ENCODE measurements at places on chromosomes 2 and 18.

- no peak for DNase-seq
Observed at GRCh38 chr18:683531-683930, 26.1 kb downstream of the TYMS start.

DNA sequence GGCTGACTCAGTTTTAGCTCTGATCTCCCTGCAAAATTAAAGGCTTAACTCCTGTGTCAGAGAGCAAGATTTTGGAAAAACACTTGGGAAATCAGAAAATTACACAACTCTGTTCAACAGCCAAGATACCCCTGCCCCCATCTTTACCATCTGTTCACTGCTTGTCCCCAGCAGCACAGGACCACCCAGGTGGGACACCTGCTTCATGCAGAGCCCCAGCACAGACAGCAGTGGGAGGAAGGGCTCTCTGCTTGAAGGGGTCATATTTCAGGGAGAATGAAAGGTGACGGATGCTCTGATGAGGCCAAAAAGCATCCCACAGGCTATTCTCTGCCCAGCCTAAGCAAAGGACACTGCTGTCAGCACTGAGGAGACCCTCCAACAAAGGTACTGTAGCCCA, 584.6 kb upstream of the KLHL29 start:
- DNase-seq = no peak

DNA sequence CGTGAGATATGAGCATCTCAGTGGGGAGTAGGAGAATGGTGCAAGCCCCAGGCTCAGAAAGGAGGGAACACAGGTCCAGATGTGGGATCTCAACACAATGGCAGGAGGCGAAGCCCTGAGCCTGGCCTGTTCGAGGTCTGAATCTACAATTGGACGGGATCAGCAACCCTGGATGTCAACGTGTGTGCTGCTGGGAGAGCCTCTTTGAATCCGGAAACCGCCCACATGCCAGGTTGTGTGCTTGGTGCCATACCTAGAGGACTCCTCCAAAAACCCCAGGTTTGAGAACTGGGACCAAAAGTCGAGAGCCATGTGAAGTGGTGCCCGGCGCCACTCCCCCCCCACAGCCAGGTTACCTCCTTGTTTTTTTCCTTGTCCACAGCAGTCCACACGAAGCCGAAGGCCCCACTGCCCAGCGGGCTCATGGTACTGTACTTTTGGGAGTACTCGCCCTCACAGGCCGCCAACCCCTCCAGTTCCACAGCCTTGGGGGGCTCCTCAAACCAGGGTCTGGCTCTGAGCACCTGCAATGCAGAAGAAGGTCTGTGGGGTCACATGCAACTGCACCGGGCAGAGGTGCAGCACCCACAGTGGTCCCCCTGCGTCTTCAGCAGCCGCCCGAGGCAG, 20.4 kb upstream of the MTERF4 start:
- no peak for DNase-seq

GRCh38 chr2:199659207-199659606, 191.8 kb downstream of the FTCDNL1 start:
- DNase-seq = no peak

- no peak for DNase-seq
Observed at GRCh38 chr2:130391058-130391871, 35.4 kb downstream of the PTPN18 start.

DNA sequence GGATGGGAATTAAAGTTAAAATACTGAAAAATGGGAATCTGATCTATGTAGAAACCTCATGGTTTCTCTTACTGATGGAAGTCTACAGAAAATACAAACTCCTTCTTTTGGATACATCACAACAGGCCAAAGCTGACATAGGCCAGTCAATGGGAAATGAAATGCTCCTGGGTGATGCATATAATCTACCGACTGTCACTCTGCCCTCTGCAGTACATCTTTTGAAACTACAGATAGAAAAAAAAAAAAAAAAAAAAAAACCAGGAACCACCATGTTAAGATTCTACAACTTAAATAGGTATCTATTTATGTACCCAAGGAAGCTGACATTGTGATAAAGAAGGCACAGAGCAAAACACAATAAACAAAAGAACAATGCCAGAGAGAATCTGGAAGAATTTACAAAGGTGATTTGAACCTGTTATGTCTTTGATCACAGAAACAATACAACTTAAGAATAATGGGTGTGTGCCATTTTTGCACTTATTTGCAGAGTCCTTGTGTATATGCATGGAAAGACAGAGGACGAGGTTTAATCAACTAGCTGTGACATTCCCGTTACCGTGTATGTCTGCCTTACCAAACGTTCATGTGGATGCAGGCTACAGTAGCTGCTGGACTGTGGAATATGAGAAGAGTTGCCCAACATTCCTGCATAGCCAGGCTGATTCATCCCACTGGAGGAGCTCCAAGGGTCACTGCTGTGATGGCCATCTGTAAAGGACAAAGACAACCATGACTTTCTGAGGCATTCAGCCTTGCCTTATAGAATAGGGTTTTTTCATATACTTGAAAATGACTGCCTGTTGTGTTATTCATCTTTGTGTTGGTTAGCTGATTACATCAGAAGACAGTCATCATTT, 312.7 kb downstream of the TCF4 start:
- no peak for DNase-seq

DNA sequence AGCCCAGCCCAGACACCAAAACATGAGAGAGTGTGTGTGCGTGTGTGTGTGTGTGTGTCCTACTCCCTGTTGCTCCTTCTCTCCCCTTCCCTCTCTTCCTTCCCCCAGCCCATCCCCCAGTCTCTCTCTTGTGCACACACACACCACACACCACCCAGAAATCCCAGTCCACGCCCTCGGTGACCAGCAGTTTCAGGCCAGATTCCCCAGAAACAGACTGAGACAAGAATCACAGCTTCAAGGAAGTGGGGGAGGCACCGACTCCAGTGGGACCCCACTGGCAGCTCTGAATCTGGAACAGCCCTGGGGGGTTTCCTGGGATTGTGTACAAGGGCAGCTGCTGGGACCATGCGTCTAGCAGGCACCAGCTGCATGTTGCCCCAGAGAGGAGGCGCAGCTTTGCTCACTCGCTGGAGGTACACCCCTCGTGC, 113.5 kb downstream of the NDUFA10 start:
- DNase-seq = no peak

DNA sequence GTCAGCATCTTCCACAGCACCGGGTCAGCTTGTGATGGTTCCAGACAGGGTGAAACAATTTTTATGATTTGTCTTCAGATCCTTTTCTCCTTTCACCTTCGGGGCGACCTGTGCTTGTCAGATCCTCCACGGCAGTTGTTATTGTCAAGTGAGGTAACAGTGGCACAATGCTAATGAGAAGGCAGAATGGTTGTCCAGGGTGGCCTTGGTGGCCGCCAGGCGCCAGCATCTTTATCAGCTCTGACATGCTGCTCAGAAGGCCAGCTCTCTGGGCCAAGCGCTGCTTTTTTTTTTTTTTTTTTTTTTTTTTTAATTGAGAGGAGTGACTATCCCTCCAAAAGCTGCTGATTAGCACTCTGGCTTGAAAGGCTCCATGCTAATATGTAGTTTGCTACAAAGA, 52.3 kb upstream of the MGAT5 start:
- no peak for DNase-seq

- DNase-seq = no peak
Observed at GRCh38 chr2:149513461-149513860, 74.1 kb downstream of the MMADHC start.

GRCh38 chr2:96914332-96914731, 44.5 kb upstream of the SEMA4C start:
- DNase-seq = no peak

DNA sequence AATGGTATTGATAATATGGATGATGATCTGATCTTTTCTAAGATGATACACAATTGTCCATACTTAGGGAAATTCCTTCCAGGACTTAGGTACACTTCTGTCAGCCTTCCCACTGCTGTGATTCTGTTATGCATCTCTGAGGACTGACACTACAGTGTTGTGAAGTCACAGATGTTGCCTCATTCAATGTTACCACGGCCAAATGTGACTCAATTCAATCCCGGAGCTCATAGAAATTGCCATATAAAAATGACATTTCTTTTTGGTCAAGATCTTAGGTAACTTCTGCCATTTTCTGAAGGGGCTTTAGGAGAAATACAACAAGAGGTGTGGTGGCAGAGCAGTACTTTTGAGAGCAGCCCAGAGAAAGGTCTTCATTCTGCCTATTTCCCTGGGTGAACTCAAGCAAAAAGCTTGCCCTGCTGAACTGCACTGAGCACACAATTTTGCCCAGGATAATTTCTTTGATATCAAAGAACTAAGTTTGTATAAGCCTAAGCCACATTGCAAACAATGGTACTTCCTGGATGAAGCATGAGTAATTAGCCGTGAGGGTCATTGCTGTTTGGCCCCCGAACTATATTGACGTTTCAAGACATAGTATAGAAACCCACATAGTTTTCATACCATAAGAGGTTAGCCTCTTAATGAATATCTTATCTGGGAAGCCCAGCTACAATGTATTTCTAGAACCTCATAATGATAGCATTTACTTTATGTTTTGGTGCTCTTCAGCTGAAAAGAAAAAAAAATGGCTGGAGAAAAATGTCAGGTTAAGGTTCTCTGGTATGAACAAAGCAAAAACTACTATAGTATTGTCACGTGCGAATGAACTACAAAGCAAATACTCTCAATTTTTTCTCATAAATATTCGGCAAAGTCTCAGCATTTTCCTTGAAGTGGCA, 437.4 kb downstream of the MEIS1 start:
- DNase-seq = no peak

DNA sequence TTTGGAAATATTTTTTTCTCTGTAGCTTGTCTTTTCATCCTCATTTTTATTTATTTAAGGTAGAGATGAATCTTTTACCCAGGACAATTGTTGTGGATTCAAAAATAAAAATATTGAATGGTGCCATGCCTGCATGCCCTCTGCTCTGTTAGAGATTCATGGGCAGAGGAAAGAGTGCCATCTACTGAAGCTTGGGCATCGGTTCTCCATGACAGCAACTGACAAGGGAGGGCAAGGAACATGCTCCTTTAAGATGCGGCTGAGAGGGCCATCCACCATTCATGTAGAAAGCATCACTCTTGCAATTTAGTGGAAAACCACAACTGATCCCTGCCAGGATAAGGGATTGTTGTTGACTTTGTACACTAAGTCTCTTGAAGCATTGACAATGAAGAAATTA, 79.9 kb downstream of the PARD3B start:
- no peak for DNase-seq

DNA sequence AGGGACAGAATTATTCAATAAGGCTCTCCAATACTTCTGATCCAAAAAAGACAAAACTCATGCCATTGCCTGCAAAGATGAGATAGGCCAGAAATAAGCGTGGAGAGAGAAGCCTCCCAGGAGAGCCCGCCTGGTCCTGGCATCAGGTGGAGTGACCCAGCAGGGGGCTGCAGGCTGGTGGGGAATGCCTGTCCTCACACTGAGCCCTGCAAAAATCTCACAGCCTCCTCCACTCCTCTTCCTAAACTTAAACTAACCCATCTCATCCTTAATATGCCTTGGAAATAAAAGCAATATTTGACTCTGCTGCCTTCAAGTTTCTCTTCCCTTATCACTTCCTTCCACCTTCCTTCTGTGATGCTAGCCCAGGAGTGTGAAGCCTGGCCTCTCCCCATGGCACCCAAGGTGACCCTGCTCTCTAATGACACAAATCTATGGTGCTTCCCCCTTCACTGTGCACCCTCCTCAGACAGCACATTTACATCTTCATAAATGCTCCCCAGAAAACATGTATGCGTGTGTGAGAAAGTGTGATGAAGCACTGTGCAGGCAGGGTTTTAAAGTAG, 218.4 kb downstream of the ANAPC1 start:
- no peak for DNase-seq

GRCh38 chr2:238289574-238289973, 1.2 kb upstream of the PER2 start:
- DNase-seq = no peak

DNA sequence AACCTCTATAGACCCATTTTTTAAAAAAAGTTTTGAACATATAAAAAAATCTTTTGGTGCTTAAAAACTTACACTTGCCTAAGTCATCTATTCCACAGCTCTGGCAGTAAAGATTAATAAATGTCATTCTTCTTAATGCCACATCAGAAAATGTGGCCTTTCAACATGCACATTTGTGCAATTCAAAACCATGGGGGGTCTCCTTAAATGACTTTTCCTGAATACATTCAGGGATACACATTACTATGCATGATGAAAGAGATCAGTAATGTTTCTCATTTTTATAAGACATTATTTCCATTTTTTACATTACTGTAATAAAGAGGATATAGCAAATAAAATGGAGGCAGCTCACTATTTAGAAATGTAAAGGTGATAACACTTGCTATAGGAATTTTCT, 142.3 kb downstream of the RBM43 start:
- no peak for DNase-seq

GRCh38 chr2:120898961-120899750, 163.5 kb downstream of the GLI2 start:
- no peak for DNase-seq

DNA sequence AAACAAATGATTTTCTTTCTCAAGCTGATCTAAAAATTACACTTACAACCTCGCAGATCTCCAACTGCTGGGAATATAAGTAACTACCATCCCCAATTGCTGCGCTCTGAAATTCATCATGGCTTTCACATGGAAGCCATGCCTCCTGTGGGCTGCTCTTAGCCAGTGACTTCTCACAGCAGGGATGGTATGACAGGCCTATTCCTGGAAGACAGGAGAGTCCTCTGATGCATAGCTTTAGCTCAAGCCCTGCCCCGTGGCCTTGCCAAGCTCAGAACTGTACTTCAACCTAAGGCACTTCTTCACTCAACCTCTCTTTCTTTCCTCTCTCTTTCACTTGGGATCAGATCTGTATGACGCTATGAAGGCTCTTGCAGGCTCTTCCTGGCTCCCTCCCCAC, 12.6 kb upstream of the ELAC1 start:
- no peak for DNase-seq

DNA sequence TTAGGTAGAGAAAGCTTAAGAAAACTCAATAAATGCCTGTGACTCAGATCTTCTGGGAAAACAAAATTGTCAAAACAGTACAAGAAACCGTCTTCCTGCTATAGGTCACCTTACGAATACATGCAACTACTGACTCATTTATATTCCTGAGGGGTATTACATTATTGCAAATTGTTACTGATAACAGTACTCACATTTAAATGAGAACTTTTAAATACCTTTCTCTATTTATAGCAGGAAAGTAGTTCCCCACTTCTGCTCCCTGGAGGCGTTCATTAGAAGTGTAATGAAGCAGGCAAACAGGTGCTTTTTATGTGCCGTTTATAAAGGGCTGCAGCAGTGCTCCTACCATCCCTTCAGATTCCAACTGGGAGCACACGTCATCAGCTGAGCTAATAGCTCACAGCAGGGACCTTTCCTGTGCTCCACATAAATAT, 65.1 kb upstream of the RPRM start:
- DNase-seq = no peak

All from stimulated activated CD4-positive, alpha-beta T cell treated with anti-CD3 and anti-CD28 coated beads, Interleukin-12 subunit alpha, Interleukin-12 subunit beta, amount 100 ng/mL, for 24 hours (primary cell).